ENCODE measurements at places on chromosomes 5 and 9.

DNA sequence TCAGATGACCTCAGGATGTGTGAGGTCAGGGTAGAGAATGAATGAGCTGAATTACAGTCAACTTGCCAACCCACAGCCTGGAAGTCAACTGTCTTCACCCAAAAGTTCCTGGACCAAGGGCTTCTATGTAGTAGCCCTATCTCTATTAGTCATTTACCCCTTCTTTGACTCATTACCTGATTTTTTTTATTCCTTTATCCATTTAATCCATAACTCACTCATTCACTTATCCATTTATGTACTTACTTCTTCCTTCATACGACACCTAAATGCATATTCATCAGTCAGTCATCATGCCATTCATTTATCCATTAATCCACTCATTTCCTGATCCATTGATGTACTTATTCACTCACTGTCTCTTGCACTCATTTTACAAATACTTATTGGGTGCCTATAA, 212.7 kb downstream of the PAPPA start:
- no peak for DNase-seq

- no peak for DNase-seq
Observed at GRCh38 chr9:110131499-110131898, 76.5 kb downstream of the C9orf152 start.

GRCh38 chr5:171307789-171308452, 1.1 kb upstream of the TLX3 start:
- DNase-seq, result no peak

GRCh38 chr9:106587042-106587441, 275.9 kb upstream of the ZNF462 start:
- no peak for DNase-seq

- no peak for DNase-seq
Observed at GRCh38 chr9:120841930-120842684, 615 bp downstream of the PSMD5 start.

DNA sequence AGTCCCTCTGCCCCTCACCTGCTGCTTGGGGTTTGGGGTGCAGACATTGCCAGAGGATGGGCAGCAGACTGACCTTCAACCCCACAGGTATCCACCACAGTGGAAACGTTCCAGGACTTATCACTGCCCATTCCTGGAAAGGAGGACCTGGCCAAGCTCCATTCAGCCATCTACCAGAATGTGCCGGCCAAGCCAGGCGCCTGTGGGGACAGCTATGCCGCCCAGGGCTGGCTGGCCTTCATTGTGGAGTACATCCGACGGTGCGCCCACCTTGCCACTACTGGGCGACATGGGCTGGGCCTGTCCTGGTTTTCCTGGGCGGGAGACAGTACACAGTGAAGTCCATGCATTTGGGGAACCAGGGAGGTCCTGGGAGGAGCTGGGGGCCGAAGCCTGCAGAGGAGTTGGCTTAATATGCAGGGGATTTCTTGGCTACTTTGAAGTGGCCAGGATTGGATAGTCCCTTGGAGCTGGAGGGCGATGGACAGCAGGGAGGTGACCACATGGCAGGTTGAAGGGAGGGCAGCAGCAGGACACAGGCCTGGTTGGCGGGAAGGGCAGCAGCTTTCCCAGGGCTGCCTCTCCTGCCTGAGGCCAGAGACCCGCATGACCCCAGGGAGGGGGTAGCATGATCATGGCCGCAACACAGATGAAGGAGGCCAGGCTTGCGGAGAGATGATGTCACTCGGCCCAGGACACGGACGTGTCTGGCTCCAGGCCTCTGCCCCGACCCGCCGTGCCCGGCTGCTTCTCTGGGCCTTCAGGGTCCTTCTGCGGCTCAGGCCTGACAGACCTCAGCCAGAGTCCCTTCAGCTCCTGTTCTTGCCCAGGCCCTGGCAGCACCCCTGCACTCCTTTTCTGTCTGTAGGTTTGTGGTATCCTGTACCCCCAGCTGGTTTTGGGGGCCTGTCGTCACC, 34.6 kb downstream of the USP20 start:
- no peak for DNase-seq

- no peak for DNase-seq
Observed at GRCh38 chr5:171978016-171978415, 28.4 kb downstream of the FBXW11 start.

- peak; percentile 28 for DNase-seq
Observed at GRCh38 chr9:133558191-133559126, 24.0 kb downstream of the ADAMTSL2 start.

DNA sequence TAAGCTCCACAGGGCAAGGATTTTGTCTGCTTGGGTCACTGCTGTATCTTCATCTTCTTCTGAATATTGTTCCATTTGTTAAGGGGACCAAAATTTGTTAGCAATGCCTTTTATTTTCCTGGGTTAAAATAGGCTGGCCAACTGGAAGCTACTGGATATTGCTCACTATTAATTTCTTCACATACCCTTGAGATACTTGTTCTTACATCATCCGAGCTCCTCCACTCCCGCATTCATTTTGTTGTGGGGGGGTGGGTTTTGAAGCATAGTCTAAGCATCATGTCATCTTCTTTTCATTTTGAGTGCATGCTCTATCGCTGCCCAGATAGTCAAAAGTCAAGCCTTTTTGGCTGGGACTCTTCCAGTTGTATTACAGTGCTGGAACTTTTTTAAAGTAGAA, 42.5 kb upstream of the PIK3R1 start:
- DNase-seq, result no peak

DNA sequence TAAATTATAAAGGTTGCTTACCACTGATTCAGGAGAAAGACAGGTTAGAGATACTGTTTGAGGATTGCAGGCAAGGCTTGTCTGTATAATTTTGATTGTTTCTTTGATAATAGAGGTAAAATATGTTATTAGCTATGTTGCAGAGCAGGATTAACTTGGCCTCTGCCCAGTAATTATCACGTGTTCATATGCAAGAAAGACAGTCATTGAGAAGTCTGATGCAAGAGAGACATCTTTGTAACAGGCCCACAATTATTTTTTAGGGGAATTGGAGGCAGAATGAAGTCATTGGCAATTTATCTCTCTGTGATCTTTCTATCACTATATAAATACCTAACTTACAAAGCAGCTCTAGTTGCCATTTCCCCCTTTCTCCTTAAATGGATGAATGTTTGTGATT, 46.0 kb downstream of the SLC44A1 start:
- DNase-seq, result no peak

GRCh38 chr9:81557452-81558090, 131.8 kb downstream of the TLE1 start:
- no peak for DNase-seq

DNA sequence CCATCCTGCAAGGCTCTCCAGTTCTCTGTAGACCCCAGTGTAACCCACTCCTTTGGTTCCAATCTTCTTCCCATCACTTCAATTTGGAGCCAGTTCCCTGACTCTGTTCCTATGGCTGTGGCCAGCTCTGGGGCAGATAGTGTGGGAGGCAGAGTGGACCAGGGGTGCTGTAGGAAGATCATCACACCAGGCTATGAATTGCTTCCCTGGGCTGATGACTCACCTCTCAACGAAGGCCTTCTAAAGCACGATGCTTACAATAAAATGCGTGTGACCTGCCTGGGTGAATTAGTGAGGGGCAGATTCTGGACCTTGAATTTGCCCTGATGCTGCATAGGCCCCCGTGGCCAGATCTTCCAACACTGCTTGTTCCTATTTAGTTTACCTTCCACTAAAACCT, 289.7 kb downstream of the FBXL7 start:
- DNase-seq, result no peak

DNA sequence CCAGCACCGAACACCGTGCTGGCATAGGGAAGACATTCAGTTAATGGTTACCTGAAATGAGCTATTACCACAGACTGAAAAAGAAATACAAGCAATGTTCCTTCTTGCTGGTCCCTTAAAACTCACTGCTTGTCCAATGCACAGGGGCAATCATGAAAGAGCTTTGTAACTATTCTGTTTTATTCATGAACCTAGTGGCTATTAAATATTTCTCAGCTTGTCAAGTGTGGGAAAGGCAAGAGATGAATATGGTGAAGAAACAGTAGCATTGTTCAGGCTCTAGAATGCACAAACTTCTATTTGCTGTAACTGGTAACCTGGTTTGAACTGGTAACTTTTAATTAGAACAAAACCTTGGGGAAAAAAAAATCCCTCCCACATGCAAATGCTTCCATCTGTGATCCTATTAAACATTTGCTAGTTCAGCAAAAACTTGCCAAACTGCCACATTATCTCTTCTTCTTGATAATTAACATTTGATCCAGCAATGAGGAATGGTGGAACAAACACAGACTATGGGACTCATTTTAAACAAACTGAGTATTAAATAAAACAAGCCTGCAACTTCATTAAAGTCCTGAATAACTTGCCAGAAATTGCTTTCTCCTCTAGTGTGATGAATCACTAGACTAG, 36.1 kb downstream of the YIPF5 start:
- DNase-seq, result no peak

DNA sequence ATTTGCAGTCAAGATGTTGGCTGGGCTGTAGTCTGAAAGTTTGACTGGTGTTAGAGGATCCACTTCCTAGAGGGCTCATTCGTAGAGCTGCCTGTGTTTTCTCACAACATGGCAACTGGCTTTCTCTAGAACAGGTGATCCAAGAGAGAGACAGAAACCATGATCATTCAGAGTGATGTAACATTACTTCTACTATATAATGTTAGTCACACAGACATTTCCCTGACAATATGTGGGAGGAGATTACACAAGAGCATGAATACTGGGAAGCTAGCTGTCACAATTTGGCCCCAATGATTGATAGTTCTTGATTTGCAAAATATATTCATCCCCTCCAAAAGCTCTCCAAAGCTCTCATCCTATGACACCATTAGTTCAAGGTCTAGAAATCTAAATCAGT, 10.9 kb upstream of the TMEM161B start:
- DNase-seq, result no peak

DNA sequence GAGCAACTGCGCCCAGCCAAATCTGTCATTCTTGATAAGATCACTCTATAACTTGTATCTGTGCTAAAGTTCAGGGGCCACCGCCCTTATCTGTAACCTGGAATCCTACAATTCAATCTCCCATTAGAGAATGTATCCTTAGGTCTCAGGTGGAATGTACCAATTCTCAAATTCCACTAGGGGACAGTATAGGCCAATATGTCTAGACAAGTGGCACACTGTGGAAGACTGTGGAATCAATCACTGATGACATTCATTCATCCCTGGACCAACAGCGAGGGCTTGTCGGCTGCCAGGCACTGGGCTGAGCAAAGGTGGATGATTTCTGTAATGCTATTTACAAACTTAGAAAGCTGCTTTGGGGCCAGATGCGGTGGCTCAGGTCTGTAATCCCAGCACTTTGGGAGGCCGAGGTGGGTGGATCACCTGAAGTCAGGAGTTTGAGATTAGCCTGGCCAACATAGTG, 28.7 kb upstream of the MEGF9 start:
- DNase-seq, result no peak

DNA sequence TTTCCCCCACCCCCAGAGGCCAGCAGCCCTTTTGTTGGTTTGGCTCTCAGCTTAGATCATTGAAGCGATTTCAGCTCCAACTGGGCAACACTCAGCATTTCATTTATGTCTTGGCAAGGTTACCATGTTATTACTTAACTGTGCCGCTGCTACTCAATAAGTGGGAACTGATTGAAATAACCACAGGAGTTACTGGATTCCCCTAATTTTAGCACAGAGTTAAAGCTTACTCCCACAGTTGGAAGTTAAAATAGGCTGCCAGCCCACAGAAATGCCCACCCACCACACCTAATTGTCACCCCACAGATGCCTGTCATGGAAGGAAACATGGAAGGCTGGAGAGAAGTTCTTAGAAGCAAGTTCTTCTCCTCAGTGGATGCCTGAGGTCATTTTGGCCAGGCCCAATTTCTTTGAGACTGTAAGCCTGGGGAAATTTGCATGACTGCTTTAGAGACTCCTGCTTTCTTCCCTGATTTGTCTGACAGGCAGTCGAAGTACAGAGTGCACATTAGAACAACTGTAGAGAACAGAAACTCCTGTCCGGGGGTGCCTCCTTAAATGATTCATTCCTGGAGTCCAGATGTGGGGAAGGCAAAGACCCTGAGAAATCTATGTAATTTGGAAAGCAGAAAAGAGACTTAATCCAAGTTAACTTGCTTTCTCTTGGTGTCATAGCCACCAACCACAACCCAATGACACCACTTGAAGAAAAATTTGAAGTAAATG, 370.0 kb downstream of the ZSWIM6 start:
- DNase-seq, result no peak

DNA sequence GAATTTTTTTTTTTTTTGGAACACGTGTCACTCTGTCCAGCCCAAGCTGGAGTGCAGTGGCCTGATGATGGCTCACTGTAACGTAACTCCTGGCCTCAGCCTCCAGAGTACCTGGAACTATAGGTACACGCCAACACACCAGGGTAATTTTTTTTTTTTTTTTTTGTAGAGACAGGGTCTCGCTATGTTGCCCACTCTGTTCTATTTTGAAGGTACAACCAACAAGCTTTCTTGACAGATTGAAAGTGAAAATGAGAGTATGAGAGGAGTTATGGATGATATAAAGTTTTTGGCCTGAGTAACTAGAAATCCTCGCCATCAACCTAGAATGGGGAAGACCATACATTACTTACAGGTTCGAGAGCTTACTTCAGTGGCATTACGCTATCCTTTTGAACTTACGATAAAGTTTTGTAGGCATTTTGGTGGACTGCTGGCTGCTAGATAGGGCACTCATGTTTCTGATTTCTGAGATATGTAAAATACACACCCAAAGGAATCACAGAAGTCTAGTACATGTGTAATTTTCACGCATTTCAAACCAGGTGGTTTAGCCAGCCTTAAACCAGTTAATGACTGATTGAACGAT, 806 bp upstream of the CDC42SE2 start:
- DNase-seq, result no peak

DNA sequence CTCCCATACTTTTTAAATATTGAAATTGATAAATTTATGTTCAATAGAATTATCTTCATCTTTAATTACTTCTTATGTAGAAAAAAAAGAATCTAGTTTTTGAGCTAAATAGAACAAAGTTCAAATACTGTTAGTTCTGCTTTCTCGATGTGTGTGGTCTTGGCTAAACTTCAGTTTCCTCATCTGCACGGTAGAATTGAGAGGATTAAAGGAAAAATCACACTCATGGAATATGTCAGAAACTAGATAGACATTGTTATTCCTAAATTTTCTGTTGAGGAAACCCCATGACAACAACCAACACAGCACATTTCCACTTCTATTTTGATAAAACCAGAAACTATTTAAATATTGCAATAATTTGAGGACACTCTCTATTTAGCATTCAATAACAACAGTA, 100.3 kb downstream of the MUSK start:
- no peak for DNase-seq

DNA sequence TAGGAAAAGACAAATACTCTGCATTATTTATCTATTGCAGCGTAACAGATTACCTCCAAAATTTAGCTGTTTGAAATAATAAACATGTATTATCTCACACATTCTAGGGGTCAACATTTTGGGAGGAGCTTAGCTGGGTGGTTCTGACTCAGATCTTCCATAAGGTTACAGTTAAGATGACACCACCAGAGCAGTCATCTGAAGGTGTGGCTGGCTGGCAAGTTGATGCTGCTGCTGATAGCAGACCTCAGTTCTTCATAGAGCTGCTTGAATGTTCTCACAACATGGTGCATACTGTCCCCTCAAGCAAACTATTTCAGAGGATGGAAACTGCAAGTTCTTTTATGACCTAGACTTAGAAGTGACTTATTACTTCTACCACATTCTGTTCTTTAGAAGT, 146.3 kb upstream of the FSTL4 start:
- DNase-seq, result no peak

Measured in stimulated activated CD4-positive, alpha-beta T cell treated with anti-CD3 and anti-CD28 coated beads, TNF-alpha, amount 100 ng/mL, for 48 hours (primary cell).